ENCODE measurements at places on chromosomes 5 and 9. TPM values are rescaled to one million over a fixed set of nuclear protein-coding genes. Genes with fewer than 3 reads are reported as not detected.

Gene MLANA
- not detected for total RNA-seq

DNA sequence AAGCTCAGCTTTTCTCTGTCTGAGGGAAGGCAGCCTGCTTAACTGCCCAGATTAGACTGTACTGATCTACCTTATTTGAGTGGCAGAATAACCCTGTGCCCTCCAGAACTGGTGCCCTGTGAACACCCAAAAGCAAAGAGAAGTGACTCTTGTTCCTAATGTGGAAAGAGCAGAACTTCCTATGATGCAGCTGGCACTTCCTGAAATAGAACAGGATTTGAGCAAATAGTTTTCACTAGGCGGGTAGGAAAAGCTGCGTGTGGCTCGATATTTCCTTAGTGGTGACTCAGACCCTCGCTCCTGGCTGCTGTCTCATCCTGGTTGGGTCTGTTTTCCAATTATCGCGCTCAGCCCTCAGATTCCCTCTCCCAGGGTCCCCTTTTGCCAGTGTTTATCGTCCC lies 89.9 kb downstream of the SH3TC2 start:
- H3K4me3 ChIP-seq, result no peak overlapping the region
- peaks cover 17% of the 10 kb centered on the region for H3K4me1 ChIP-seq
- no peaks in the 10 kb centered on the region for H3K36me3 ChIP-seq
- H3K27me3 ChIP-seq, result no peaks in the 10 kb centered on the region
- peak; percentile 87 for DNase-seq
- H3K27ac ChIP-seq, result peak overlapping the region; percentile 93

GRCh38 chr5:177234841-177235240 lies 68.7 kb downstream of the RAB24 start:
- H3K4me1 ChIP-seq, result peaks cover 3% of the 10 kb centered on the region
- H3K4me3 ChIP-seq, result no peak overlapping the region
- H3K27ac ChIP-seq, result no peak overlapping the region
- no peaks in the 10 kb centered on the region for H3K27me3 ChIP-seq

Gene ALDH1A1
- total RNA-seq, result 45.2 TPM

Gene C9orf153
- 0.51 TPM for total RNA-seq

GRCh38 chr5:158820891-158821290 lies 278.8 kb downstream of the EBF1 start:
- H3K27me3 ChIP-seq, result no peaks in the 10 kb centered on the region
- peaks cover 2% of the 10 kb centered on the region for H3K4me1 ChIP-seq
- H3K4me3 ChIP-seq, result no peak overlapping the region
- H3K27ac ChIP-seq, result no peak overlapping the region
- H3K36me3 ChIP-seq, result no peaks in the 10 kb centered on the region
- DNase-seq, result no peak

Gene SLF1
- 5.4 TPM for total RNA-seq

- DNase-seq, result no peak
- H3K27ac ChIP-seq, result no peak overlapping the region
- no peaks in the 10 kb centered on the region for H3K27me3 ChIP-seq
- H3K36me3 ChIP-seq, result no peaks in the 10 kb centered on the region
- no peak overlapping the region for H3K4me3 ChIP-seq
These were observed 2.7 kb downstream of the SLC6A19 start for GRCh38 chr5:1203968-1204692.

GRCh38 chr9:136858452-136858843 lies 6.3 kb downstream of the MAMDC4 start:
- H3K36me3 ChIP-seq, result peaks cover 25% of the 10 kb centered on the region
- H3K27me3 ChIP-seq, result no peaks in the 10 kb centered on the region
- DNase-seq, result no peak

DNA sequence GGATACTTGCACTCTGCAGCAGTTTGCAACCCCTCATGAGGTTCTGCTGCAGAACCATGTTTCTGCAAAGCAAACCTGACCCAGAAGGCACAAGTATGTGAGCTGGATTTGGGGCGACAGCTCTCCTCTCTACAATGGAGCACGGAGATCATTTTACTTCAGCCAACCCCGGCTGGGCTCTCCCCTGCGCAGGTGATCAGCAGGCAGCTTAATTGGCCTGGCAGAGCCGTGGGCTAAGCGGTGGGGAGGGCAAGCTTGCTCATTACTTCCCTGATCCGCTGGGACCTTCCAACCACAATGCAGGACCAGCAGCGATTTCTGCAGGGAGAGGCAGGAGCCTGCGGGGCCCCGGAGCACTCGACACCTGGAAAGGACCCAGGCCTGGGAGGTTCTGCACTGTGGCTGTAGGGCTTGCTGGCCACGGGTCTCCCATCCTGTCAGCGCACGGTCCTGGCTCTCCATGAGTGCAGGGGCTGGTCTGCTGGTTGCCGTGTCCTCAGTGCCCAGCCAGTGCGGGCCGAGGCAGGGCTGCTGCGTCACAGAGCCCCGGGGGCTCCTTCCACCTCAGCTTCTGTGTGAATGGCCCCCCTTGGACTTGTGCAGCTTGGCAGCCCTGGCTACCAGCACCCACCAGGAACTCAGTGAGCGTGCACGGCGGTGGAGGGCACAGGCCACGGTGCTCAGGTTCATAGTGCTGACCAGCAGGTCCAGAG lies 51.8 kb upstream of the RAPGEF1 start:
- no peaks in the 10 kb centered on the region for H3K4me1 ChIP-seq
- peaks cover 10% of the 10 kb centered on the region for H3K27me3 ChIP-seq
- H3K4me3 ChIP-seq, result no peak overlapping the region
- no peaks in the 10 kb centered on the region for H3K36me3 ChIP-seq

DNA sequence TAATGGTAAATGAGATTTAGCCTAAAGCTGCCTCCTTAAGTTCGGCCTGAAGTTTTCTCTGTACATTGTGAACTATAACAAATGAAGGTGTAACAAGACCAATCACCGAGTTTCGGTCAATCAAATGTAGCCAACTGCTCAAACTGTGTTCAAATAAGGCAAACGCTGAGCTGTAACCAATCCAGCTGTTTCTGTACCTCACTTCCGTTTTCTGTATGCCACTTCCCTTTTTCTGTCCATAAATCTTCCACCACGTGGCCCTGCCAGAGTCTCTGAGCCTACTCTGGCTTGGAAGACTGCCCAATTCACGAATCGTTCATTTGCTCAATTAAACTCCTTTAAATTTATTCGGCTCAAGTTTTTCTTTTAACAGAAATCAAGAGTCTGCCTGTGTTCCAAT lies 193.5 kb upstream of the KLF9 start:
- H3K4me1 ChIP-seq, result peaks cover 7% of the 10 kb centered on the region
- no peak for DNase-seq
- H3K4me3 ChIP-seq, result no peak overlapping the region
- no peaks in the 10 kb centered on the region for H3K36me3 ChIP-seq

DNA sequence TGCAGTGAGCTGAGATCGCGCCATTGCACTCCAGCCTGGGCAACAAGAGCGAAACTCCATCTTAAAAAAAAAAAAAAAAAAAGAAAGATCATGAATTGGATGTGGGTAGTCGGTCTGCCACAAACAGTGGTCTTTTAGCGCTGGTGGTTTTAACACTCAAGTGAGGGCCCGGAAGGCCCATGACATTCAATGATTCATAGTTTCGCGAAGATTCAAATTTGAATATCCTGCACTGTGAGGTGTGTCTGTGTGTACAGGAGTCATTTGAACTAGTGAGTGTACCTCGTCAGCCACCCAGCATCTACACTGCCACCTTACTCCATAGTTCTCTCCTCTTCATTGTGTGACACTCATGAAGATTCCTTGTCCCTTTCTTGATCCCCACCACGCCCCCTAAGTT lies 41.3 kb downstream of the CFAP77 start:
- peaks cover 6% of the 10 kb centered on the region for H3K27me3 ChIP-seq
- H3K4me1 ChIP-seq, result no peaks in the 10 kb centered on the region
- H3K36me3 ChIP-seq, result no peaks in the 10 kb centered on the region
- no peak overlapping the region for H3K27ac ChIP-seq
- no peak for DNase-seq
- H3K4me3 ChIP-seq, result no peak overlapping the region

Gene DPYSL3
- total RNA-seq, result 135 TPM

Gene ASPN
- total RNA-seq, result 10.4 TPM
